ENCODE measurements at places on chromosomes 13 and 19.
A peak's percentile ranks its signal among the peaks of the same experiment; 100 is the strongest.

DNA sequence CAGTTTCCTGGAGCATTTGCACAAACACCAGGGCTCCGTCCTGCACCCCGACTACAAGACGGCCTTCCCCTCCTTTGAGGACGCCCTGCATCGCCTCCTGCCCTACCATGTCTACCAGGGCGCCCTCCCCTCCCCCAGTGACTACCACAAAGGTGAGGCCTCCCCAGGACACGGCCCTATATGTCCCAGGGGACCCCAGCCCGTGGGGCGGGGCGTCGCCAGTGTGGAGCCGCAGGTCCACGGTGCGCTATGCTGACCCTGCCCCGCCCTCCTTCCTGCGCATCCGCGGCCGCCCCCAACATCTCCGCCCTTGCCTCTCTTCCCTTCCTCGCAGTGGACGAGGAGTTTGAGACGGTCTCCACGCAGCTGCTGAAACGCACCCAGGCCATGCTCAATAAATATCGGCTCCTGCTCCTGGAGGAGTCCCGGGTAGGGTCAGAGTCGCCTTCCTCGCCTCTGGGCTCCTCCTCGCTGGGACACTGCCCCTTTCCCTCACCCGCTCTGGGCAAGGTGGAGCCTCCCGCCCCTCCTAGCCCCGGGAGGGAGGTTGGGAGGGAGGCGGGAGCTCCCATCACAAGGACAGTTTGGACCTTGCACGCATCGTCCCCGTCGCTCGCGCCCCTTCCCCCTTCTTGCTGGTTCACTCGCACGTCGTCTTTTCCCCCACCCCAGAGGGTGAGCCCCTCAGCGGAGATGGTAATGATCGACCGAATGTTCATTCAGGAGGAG is 14.4 kb upstream of the EHD2 start:
- no peak for DNase-seq

DNA sequence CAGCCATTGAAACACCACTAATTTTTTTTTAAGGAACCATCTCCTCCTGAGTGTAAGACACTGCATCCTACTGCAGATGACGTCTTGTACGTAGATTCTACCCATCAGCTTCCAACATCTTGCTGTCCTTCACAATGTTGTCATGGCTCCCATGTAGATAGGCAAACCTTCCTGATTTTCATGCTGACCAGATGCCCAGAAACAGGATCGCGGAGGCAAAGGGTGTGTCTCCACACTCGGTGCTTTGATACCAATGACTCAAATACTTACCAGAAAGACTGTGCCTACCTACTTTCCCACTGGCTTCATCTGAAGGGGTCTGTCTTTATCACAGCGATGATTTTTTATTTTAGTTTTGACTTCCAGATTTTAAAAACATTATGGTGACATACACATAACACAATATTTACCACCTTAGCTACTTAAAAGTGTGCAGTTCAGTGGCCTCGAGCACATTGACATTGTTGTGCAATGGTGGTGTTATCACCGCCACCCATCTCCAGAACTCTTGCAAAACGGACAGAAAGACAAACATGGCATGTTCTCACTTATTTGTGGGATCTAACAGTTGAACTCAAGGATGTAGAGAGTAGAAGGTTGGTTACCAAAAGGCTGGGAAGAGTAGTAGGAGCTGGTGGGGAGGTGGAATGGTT is 94.0 kb upstream of the PEG3 start:
- no peak for DNase-seq

DNA sequence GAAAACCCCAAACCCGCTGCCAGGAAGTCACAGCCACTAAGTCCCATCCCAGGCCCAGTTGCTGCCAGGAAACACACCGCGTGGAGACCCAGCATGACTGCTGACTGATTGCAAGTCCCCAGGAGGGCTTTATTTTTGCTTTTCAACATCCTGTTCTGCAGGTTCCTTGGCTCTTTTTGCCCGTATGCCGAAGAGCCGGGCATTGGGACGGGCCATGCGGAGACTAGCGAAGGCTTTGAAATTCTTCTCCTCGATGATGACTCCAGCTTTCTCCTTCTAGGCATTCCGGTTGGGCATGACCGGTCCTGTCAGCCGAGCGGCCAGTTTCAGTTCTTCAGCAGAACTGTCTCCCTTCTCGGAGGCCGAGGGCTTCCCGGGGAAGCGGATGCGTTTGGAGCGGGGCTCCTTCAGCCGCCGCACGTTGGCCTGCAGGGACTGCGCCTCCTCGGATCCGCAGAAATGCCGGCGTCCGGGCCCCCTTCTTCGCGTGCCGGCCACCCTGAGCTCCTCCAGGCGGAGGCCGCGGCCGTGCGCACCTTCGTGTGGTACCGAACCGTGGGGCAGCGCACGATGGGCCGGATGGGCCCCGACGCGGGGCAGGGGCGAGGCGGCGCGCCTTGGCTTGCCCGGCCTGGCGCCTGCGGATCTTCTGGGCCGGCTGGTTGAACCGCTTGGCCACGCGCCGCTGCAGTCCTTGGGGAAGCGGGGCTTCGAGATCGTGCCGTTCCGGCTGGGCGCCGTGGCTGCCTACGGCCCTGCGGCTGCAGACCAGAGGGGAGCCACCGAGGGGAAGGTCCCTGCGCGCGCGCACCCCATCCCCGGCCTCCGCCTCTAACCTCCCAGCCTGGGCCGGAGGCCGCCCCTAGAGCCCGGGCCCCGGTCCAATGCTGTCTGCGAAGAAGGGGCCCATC is 15.2 kb downstream of the ZSCAN5C start:
- no peak for DNase-seq

- DNase-seq: peak; percentile 81
These were observed 2.0 kb downstream of the KLF2 start for GRCh38 chr19:16326401-16327168.

DNA sequence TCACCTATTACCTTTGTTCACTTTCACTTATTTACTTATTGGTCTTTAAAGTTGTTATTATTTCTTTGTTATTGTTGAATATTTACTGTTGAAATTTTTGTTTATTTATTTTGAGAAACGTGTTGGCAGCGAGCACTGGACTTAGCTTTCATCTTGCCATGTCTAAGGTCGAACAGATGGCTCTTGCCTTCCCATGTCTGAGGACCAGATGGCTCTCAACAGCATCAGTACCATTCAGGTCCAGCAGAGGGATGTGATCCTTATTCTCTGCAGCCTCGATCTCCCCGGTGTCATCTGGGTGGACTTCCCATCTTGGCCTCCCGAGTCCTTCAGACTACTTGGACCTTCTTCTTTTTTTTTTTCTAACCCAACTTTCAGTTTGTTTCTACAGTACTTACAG is 1437.6 kb downstream of the UQCRFS1 start:
- DNase-seq: no peak

- DNase-seq: no peak
These were observed 595.5 kb downstream of the TBC1D4 start for GRCh38 chr13:74886502-74886901.

GRCh38 chr19:35257113-35257461 is 8.3 kb downstream of the LSR start:
- DNase-seq: no peak

DNA sequence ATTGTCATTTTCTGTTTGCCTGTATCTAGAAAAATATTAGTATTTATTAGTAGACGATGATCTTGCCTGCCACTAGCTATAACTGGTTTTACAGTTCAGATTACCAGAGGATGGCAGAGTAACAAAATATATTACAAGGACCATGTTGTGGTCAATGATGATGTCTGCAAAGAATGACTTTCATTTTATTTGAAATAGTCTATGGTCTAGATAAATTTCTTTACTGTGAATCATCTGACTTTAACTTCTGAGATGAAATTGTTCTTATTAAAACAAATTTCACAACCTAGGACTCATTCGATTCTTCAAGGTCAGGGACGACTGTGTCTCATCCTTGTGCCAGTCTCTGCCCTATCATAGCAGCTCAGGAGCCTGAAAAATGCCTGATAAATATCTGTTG is 637.8 kb upstream of the KLF12 start:
- DNase-seq: no peak

GRCh38 chr13:93811071-93811737 is 584.6 kb downstream of the GPC6 start:
- no peak for DNase-seq
